ENCODE measurements at places on chromosomes 13 and 19.

- no peak for DNase-seq
Observed at GRCh38 chr13:93326234-93326811, 99.7 kb downstream of the GPC6 start.

- no peak for DNase-seq
Observed at GRCh38 chr13:110548891-110549794, 12.4 kb downstream of the RAB20 start.

DNA sequence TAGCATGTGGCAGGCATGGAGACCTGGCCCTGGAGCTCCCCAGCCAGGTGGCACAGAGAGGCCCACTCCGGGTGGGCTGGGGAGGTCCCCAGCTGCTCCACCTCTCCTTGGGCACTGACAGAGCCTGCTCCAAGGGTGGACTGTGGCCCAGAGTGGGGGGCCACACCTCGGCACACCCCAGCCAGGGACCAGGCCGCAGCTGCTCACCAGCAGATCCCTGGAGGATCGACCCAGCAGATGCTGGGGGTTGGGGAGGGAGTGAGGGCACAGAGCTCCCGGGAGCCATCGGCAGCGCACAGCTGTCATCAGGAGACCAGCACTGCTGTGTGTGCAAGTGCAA is 72.0 kb upstream of the KCTD15 start:
- DNase-seq: no peak

DNA sequence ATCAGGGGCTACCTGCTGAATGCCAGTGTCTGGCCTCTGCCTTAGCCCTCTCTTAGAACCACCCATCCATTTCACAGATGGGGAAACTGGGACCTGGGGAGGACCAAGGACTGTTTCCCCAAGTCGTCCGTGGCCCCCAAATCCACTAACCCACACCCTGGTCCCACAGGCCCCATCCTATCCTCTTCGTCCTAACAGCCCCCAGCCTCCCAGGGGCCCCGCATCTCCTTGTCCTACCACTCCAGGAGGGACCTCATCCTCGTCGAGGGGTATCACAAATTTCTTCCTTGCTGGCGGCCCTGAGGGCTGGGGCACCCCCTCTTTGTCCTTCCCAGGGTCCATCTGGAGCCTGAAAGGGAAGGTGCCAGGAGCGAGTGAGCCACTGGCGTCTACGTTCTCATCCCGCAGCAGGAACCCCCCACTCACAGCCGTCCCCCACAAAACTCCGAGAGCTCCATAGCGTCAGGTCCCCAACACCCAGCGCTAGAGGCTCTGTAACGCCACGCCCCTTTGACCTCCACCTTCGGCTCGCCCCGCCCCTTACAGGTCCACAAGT is 606 bp downstream of the ERCC1 start:
- DNase-seq: no peak

GRCh38 chr13:52147225-52147624 is 12.2 kb downstream of the NEK3 start:
- no peak for DNase-seq

GRCh38 chr13:55440465-55441085 is 1700.1 kb upstream of the PRR20A start:
- no peak for DNase-seq

DNA sequence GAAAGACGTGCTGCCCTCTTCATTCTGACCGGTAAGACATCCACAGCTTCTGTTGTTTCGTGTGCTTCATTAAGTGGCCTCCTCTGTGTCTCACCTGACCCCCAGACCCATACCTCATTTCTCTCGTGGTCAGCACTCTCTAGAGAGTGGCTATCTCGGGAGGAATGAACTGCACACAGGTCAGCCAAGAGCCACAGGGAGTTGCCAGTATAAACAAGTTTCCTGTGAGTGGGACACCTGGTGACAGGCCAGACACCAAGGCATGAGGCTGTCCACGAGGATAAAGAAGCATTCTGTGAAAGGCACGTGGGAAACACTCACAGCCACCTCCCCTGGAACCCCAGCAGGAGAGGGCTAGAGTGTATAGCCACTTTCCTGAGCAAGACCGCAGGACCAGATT is 115.8 kb downstream of the NUFIP1 start:
- DNase-seq: no peak

GRCh38 chr19:8148410-8149260 is 757 bp downstream of the FBN3 start:
- peak; percentile 41 for DNase-seq

GRCh38 chr13:112686364-112686763 is 3.5 kb upstream of the ATP11A start:
- no peak for DNase-seq

GRCh38 chr13:29737061-29737460 is 113.4 kb downstream of the UBL3 start:
- no peak for DNase-seq

GRCh38 chr19:19606021-19606420 is 12.5 kb downstream of the PBX4 start:
- DNase-seq: no peak

DNA sequence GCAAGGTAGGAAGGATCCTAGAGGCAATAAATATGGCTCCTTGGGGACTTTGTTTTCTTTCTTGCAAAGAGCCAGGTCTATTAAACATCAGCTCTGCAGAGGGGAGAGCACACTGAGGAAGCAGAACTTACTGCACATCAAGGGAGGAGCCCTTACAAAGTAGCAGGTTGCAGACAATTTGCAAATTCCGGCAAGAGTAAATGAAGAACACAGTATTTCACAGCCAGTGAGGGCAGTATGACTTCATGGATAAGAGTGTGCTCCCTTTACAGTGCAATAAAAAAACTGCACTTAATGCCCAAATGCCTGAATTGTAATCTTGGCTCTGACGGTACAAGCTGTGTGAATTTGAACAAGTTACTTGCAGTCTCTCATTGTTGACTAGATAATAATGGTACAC is 75.5 kb downstream of the STARD13 start:
- no peak for DNase-seq

DNA sequence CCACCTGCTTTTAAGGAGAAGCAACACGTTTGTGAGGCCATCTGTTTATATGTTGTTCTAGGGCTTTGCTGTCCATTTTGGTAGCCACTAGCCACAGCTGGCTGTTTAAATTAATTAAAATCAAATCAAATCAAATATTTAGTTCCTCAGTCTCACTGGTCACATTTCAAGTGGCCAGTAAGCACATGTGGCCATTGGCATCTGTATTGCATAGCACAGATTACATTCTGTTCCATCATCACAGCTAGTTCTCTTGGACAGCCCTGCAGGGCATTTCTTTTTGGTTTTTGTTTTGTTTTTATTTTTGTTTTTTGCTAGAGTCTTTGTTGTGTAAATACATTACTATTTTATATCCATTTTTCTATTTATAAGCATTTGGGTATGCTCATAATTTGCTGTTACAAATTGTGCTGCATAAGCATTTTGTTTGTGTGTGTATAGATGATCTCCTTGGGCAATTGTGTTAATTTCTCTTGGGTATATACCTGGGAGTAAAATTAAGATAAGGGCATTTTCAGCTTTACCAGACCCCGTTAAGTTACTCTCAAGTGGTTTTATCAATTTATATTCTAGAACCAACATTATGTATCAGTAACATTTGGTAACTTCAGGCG is 31.3 kb downstream of the SAE1 start:
- DNase-seq: no peak

DNA sequence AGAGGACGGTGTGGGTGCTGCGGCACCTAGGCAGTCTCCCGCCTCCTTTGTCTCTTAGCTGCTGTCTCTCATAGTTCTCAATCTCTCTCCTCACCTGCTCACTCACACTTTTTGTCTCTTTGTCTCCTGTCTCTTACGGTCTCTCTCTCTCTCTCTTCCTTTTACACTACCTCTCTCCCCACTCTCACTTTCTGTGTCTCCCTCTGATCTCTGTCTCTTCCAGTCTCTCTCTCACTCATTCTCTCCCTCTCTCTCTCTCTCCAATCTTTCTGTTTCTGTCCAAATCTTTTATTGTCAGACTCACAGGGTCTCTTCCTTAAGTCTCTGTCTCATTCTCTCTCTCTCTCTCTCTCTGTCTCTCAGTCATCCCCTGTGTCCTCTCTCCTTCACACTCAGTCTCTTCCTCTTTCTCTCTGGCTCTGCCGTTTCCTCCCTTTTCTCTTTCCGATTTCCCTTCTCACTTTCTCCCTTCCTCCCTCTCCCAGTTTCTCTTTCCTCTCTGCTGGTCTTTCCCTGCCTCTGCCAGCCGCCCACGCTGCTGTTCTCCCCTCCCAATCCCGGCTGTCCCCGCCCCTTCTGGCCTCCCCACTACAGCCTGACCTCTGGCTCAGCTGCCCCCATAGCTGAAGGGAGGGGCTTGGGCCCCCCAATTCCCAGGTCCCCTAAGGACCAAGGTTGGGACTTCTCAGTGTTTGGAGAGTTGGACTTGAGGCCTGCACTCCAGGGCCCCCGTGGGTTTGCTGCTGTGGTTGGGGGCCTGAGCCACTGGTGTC is at the start of gene PLEKHA4:
Gene PLEKHA4 (minus strand): TSS at position 504 of the 773 bp plus-strand sequence. CDS start 997 bp downstream, outside the sequence.
- no peak for DNase-seq

DNA sequence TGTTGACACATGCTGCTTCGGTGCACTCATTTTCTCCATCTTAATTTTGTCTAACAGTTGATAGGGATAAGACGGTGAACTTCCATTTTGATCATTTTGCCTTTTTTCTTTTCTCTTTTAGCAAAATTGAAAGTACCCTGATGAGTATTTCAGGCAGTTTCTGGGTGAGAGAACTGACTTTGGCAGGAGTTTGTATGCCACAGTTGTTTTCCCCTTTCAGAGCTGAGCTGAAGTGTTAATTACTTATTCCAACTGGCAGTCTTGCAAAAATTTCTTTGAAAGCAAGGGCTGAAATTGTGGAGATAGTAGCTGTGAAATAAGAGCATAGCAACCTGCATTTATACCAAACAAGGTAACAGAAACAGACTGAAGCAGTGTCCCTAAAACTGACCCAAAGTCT is 180.2 kb downstream of the SLITRK5 start:
- no peak for DNase-seq

- DNase-seq: no peak
Observed at GRCh38 chr13:107028751-107029150, 460.8 kb upstream of the ARGLU1 start.
